ENCODE measurements at places on chromosomes 2 and 18.

DNA sequence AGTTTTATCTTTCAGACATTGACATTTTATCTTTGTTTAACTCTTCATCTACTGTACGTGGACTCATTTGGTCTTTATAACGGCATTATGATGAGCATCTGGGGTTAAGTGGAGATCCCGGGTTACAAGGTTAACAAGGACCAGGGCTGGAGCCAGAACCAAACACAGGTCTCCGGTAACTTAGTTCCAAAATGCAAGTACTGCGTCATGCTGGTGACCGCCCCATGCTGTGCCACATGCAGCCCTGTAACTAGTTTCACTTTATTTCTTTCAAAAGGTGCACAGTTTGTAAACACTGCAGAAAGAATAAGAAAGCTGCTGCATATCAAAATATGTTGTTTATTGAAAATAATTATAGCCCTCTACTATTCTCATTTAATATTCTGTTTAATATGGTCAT lies 3.1 kb downstream of the SLC5A7 start:
- DNase-seq: no peak

GRCh38 chr2:30277582-30277981 lies 46.2 kb downstream of the LBH start:
- DNase-seq: no peak

DNA sequence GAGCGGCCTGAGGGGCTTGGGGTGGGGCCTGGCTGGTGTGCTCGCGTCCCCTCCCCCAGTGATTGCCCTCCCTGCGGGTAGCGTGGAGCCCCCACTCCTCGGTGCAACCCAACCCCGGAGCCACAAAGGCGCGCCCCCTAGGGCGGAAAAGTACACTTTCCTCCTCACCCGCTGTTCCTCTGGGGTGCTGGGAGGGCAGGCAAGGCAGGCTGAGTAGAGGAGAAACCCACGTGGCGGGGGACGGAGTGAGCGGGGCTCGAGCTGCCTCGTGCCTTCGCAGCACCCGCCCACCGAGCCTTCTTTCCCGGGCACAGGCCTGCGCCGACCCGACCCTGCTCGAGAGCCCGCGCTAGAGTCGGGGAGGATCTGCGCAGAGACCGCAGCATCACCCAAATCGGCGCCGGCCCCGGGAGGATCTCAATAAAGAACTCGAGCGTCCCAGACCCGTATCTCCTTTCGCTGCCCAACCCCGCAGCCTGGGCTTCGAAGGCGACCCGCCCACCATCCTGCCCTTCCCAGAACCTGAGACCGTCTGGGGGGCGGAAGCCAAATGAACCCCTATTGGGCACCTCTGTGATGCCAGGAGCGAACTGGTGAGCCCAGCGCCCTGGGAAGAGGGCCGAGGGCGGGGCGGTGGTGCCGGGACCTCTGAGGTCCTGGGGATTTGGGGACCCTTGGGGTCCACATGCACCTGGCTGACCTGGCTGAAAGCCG lies 1.5 kb downstream of the UCN start:
- DNase-seq: no peak

DNA sequence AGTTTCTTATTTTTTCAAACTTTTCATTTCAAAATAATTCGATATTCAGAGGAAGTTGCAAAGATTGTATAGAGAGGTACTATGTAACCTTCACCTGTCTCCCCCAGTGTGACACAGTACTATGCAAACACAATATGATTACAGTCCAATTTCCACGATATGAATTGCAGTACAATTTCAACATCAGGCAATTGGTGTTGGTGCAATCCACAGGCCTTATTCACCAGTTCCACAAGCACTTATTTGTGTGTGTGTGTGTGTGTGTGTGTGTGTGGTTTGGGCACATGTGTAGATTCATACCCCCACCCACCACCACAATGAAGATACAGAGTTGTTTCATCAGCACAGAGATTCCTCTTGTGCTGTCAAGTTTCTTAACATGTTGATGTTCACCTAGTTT lies 69.7 kb upstream of the ARL4C start:
- no peak for DNase-seq

DNA sequence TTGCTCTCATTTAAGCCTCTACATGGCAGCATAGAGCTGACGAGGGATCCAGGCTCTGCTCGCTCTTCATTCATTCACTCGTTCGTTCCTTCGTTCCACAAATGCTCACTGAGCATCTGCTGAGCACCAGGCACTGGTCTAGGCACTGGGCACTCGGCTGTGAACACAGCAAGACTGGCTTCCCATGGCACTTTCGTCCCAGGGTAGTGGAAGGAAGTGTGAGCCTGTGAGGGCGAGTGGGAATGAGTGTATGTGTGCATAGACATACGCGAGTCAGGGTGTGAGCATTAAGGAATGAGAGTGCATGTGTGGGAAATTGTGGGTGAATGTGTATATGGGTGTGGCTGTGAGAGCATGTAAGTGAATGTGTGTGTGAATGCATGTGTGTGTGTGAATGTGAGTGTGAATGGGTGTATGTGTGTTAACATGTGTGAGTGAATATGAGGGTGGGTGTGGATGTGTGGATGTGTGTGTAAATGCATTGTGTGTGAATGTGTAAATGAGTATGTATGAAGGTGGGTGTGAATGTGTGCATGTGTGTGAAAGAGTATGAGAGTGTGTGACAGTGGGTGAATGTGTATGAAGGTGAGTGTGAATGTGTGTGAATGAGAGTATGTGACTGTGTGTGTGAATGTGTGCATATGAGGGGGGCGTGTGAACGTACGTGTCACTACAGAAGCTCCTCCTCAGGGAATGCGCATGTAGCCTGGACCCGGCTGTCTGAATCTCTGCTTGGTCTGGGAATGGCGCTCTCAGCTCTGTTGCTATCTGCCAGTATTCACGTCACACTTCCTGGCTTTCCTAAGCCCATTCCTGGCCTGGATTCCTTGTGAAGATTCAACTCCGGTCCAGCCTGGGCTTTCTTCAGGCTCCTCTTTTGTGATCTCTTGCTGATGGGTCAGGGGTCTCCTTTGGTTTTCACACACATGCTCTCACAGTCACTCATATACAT lies 28.8 kb downstream of the SNORC start:
- no peak for DNase-seq

GRCh38 chr2:223954401-223954800 lies 2.9 kb upstream of the MRPL44 start:
- DNase-seq: no peak

All from NCI-H1436 (cell line).